ENCODE measurements at places on chromosomes 1 and 21.

- DNase-seq: no peak
Observed at GRCh38 chr1:15708486-15709137, 24.5 kb downstream of the PLEKHM2 start.

GRCh38 chr1:177669161-177669560 is 300.7 kb downstream of the SEC16B start:
- no peak for DNase-seq

GRCh38 chr1:208467151-208467780 is 223.1 kb upstream of the PLXNA2 start:
- no peak for DNase-seq

DNA sequence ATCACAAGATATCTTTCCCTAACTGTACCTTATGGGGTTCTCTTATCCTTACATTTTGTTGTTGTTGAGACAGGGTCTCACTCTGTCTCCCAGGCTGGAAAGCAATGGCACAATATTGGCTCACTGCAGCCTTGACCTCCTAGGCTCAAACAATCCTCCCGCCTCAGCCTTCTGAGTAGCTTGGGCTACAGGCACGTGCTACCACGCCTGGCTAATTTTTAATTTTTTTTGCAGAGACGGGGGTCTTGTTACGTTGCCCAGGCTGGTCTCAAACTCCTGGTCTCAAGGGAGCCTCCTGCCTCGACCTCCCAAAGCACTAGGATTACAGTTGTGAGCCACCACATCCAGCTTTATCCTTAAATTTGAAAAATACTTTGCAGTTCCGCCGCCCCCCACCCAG is 10.4 kb downstream of the RERE start:
- DNase-seq: no peak

DNA sequence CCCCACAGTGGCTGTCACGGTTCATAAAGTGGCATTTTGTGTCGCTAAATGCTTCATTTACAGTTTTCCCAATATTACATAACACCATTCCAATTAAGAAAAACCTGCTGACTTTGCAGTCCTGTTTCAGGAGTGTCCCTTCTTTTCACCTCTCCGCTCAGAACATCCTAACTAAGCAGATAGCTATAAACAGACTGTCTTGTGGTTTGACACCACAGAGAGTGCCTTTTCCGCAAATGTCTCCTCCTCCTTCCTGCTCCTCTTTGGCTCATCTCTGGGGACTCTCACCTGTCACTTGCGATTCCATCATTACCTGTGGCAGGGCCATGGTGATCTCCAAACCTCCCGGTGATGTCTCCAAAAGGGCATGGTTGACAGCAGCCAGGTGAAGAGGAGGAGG is 119.0 kb downstream of the CNIH3 start:
- DNase-seq: no peak

DNA sequence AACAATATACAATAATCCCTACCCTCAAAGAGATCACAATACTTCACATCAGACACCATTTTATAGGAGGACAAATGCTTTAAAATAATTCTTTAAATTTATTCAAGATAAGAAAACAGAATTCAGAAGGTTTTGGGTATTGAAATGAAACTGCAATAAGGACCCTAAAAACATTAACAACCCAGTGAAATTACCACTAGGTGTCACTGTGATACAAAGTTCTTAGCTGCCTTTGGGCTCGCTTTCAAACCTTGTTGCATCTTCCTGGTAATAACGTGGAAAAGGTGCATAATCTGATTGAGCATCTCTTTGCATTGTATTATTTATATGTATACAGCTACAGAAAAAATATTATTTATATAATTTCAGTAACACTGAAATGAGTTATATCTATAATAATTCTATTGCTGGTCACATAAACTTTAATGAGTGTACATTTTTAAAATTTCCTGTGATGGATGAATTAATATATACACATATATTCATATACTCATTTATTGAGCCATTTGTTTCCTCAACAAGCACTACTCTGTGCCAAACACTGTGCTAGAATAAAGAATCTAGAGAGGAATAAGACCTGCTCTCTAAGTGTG is 185.2 kb downstream of the FAF1 start:
- DNase-seq: no peak

DNA sequence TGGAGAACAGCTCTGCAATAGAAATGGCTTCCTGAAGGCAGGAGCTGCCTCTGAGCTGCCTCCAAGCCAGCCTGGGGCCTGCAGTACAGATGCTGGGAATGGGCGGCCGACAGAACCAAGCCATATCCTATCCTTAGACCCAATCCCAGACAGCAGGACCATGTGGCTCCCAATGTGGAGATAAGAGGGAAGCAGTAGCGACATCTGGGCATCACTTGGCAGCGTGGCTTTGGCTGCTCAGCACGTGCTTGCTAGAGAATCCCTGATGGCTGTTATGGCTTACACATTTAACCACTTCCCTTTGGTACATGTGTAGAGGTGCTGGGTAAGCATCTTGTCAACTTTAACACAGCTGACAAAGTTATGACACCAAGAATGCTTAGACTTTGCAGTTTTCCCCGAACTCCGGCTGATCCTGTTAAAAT is 87.7 kb downstream of the MAN1C1 start:
- DNase-seq: no peak

DNA sequence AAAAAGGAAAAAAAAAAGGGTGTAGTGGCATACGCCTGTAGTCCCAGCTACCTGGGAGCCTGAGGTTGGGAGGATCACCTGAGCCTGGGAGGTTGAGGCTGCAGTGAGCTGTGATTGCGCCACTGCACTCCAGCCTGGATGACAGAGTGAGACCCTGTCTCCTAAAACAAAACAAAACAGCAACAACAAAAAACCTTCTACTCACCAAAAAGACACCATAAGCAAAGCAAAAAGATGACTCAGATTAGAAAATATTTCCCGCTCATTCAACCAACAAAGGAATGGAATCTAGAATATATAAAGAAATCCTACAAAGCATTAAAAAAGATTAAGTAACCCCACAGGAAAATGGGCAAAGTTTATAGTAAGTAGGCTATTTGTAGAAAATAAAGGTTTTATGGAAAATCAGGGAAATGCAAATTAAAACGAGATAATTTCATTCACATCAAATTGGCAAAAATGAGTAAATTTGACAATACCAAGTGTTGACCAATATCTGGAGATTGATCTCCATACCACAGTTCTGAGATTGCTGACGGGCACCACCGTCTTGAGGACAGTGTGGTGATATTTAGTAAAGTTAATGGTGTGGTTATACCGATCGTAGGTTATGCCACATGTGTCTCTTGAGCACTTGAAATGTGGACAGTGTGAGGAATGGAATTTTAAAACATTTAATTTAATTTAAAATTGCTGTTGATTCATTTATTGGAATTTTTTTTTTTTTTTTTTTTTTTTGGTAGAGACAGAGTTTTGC is 54.0 kb downstream of the PIK3CD start:
- DNase-seq: no peak

- no peak for DNase-seq
Observed at GRCh38 chr1:24317081-24317480, 2.1 kb upstream of the GRHL3 start.

DNA sequence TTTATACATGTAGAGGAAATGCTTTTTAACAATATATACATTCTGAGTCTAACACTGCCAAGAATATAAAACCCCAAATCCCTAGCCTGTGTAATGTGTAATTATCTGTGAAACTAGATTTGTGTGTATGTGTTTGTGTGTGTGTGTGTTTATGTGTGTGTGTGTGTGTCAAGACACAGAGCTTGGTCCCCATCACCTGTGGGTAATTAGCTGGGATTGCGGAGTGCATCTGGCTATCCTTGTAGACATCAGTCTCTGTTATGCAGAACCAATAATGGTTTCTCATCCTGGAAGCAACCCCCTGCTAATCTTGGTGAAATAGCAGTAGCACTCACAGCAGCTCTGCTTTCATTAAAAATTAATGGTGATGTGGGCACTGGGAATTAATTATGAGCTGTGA is 26.3 kb upstream of the ST6GALNAC3 start:
- no peak for DNase-seq

- DNase-seq: no peak
Observed at GRCh38 chr1:154176337-154176736, 15.6 kb downstream of the TPM3 start.

DNA sequence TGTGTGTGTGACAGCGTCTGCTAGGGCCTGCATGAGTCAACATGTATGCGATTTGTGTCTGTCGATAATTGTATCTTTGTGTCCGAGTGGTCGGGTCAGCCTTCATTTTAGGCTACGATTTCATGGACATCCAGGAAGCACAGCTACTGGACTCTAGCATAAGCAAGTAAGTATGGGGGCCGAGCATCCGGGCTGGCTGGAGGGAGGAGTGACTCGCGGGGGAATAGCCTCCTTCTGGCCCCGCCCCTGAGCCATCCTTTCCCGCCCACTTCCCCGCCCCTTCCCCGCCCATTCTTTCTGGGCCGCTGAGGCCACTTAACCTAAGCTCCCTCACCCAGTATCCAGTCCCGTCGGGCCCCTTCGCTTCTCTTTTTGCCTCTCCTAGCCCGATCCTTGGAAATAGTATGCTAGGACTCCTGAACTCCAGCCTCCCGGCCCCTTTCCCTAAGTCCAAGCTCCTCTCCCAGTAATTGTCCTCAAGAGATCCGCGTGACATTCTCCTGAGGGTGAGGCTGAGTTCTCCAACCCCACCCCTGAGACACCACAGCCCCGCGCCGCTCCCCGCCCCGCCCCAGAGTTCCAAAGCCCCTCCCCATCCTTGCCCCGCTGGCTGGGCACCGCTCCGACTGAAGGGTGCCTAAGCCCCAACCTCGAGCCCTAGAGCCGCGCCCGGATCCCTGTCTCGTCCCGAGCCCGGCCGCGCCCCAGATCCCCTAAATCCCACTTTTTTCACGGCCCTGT is 1.2 kb downstream of the MAP3K6 start:
- peak; percentile 73 for DNase-seq

DNA sequence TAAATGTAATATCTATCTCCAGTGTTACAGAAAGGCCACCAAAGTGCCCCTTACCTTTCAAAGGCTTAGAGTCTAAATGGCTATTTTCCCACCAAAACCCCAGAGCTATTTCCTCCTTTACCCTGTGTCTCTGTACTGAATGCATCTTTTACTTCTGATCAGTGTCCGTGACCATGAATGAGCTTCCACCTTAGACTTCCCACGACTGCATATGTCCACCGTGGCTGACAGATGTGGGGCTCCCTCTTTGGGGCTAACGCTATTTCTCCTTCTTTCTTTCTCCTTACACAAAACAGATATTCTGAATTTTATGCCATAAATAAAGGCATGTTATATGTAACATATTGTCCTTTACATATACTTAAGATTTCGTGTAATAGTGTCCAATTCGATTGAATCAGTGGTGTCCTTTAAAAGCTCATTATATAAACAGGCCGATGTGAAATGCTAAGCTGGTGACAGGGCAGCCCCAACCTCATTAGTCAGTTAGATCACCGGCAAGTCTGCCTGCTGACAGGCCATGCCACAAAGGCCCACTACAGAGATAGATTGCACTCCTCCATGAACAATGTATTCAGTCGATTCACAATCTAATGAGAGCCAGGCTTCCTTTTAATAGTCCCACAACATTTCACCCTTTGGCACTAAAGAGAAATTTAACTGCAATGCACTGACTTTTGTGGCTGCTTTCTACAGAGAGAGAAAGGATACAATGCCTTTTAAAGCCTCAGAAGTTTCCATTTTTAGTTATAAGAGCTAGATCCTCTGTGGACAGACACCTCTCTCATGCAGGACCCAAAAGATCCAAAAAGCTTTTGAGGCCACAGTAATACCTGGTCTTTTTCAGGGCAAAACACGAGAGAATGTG is 297.9 kb downstream of the PCP4 start:
- no peak for DNase-seq

GRCh38 chr1:115099693-115100050 is 10.4 kb upstream of the TSPAN2 start:
- no peak for DNase-seq

DNA sequence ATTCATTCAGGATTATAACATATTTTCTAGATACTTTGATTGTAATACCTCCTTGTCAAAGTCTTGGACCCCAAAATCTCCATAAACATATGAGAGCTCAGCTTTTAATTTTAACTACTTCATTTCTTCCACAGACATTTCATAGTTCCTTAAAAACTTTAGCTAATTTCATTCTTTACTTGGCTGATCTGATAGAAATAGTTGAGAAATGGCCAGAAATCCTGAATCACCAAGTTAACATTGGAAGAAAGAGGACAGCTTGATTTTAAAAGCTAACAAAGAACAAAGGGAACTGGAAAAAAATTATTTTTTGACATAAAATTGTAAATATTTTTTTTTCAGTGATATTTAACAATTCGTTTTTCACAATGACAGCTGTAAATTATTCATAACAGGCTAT is 216.5 kb downstream of the NTNG1 start:
- DNase-seq: no peak

GRCh38 chr1:231260351-231260750 is 19.3 kb downstream of the GNPAT start:
- DNase-seq: no peak

DNA sequence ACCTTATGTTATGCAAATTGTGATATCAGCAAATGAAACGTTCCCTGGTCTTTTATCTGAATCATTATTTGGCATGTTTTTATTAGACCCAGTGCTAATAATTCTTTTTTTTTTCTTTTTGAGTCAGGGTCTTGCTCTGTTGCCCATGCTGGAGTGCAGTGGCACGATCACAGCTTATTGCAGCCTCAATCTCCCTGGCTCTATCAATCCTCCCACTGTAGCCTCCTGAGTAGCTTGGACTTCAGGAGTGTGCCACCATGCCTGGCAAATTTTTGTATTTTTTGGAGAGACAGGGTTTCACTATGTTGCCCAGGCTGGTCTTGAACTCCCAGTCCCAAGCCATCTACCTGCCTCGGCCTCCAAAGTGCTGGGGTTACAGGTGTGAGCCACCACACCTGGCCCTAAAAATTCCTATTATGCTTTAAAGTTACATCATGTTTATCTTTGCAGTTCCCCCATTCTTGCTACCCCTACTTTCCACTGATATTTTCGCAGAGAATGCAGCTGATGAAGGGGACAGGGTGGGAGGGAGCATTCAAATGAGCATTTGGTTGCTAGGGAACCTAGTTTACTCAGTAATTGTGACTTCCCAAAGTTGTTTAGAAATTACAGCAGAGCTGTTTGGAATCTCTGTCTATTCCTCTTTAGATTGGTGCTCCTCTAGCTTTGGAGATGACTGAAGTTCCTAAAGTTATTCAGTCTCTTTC is 18.4 kb downstream of the C1orf21 start:
- no peak for DNase-seq

- DNase-seq: no peak
Observed at GRCh38 chr1:60911966-60912697, 170.2 kb upstream of the NFIA start.

GRCh38 chr1:32172621-32173245 is 6.7 kb upstream of the TXLNA start:
- no peak for DNase-seq

- DNase-seq: no peak
Observed at GRCh38 chr1:172373864-172374263, 46.6 kb upstream of the C1orf105 start.

Data from stimulated activated CD8-positive, alpha-beta memory T cell treated with anti-CD3 and anti-CD28 coated beads, Interleukin-4, amount 100 ng/mL, for 4 hours (primary cell).